Retinal pigment epithelial cell (primary cell): ENCODE measurements at places on chromosomes 6 and 20.

GRCh38 chr6:1244941-1245340, 67.0 kb upstream of the FOXQ1 start:
- peak; percentile 59 for DNase-seq

DNA sequence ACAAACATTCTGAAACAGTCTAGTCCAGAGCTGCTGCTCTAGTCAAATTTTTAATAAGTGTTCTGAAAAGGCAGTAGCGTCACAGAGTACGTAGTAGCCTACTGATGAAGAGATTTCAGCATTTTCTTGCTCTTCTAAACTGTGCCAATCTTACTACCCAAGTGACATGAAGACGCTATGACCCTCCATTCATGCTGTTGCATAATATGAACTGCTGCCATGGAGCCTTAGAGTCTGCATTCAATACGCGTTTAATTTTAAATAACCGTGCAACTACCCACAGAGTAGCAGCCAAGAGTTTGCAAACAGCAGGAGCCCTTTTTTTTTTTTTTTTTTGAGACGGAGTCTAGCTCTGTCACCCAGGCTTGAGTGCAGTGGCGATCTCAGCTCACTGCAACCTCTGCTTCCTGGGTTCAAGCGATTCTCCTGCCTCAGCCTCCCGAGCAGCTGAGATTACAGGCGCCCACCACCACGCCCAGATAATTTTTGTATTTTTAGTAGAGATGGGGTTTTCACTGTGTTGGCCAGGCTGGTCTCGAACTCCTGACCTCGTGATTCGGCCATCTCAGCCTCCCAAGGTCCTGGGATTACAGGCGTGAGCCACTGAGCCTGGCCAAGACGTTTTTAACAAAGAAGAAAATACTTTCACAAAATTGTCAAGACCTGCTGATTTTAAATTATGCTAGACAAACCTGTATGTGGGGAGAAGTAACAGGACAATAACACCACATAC, 44.3 kb downstream of the EZR start:
- DNase-seq, result no peak

GRCh38 chr6:108896111-108896661, 48.0 kb downstream of the ARMC2 start:
- DNase-seq, result peak; percentile 71

- DNase-seq, result no peak
Observed at GRCh38 chr20:48787861-48788375, 39.9 kb downstream of the PREX1 start.

DNA sequence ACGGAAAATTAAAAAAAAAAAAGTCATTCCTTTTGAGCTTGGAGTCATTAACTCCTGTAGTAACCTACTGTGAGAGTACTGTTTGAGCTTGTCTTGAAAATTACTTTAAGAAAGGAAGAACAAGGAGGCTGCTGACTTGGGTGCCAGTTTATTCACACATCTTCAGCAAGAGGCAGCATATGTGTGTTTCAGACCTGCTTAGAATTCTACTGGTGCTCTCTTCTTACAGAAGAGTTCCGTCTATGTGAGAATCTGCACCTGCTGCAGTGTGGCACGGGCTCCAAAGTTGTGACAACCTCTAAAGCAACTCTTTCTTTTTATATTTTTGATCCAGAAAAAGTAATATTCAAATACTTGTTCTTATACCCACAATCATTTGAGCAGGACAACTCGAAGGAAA, 117.4 kb upstream of the SOX4 start:
- no peak for DNase-seq

DNA sequence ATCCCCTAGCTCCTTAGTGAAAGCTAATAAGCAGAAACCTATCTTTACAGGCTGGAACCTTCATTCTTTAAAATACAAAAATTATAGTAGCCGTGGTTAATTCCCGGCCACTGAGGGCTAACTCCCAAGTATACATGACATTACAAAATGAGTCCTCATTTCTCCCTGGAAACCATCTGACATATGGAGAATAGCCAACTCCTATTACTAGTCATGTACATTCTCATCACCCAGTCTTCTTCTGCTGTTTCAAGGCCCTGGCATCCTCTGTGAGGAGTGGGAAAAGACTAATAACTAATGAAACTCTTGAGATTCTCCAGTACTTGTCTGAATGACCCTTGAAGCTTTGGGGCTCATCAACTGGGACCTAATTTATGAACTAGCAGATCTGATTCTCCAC, 30.2 kb downstream of the CSNK2A1 start:
- no peak for DNase-seq

- no peak for DNase-seq
Observed at GRCh38 chr6:37731371-37731770, 33.7 kb upstream of the MDGA1 start.

DNA sequence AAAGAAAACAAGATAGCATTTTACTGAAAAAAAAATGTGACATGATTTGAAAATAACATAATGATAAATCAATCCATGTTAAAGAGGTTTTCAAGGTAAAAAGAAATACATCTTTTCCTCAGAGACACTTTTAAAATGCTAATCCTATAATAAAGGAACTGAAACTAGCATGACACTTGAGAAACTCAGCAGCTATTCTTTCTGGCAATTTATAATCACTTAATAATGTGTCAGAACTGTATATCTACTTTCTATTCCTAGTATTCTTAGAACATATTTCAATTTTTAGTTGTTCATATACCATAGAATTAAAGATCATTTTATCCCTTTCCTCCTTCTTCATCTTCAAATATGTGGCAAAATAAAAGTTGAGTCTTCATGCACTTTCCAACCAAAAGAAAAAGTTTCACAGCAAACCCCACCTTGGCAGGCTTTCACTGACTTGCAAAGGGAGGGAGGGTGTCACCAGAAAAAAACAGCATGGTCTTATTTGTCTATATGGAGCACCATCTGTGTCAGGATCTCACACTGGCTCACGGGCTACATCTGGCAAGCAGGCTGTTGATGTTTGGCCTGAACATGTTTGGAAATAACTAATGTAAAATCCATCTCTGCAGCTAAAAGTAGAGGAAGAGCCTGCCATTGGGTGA, 48.5 kb downstream of the FHL5 start:
- DNase-seq, result no peak

GRCh38 chr6:87391334-87391733, 16.4 kb upstream of the CFAP206 start:
- DNase-seq, result no peak

DNA sequence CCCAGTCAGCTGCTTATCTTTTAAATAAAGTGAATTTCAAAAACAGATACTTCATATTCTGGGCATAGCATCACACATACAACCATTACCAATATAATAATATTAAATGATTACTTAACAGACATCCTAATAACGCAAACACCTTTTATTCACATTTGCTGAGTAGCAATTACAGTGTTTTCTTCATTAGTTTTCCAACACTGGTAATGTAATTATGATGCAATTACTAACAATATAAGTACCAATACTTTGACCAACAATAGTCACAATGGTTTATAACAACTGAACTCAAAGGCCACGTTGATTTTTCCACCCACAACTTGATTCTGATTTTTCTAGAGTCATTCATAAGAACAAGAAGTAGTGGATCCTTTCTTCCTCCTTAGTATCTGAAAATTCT, 104.1 kb downstream of the MYB start:
- no peak for DNase-seq

DNA sequence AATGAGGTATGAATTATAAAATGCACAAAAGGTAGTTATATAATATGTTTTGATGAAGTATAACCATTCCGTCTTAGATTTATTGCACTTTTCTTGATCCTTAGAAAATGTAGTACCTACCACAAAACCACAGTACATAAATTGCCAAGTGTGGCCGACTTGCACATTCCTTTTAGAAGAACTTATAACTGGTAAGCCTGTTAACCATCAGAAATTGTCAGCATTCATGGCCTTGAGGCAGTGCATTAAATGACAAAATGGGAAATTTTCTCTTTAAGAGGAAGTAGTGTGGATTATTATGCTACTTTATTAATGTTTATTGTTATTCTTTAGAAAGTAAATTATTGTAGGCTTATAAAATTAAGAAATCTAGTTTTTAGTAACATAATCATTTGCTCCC, 29.6 kb downstream of the TAB2 start:
- no peak for DNase-seq

GRCh38 chr6:168179702-168180382, 100.8 kb upstream of the FRMD1 start:
- DNase-seq, result no peak

DNA sequence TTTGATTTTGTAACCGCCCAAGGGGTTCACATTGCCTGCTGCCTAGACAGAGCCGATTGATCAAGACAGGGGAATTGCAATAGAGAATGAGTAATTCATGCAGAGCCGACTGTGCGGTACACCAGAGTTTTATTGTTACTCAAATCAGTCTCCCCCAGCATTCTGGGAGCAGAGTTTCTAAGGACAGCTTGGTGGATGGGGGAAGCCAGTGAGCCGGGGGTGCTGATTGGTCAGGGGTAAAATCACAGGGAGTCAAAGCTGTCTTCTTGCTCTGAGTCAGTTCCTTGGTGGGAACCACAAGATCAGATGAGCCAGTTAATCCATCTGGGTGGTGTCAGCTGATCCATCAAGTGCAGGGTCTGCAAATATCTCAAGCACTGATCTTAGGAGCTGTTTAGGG, 60.0 kb upstream of the EZR start:
- peak; percentile 98 for DNase-seq

GRCh38 chr6:14353281-14353680, 235.7 kb downstream of the CD83 start:
- DNase-seq, result no peak

DNA sequence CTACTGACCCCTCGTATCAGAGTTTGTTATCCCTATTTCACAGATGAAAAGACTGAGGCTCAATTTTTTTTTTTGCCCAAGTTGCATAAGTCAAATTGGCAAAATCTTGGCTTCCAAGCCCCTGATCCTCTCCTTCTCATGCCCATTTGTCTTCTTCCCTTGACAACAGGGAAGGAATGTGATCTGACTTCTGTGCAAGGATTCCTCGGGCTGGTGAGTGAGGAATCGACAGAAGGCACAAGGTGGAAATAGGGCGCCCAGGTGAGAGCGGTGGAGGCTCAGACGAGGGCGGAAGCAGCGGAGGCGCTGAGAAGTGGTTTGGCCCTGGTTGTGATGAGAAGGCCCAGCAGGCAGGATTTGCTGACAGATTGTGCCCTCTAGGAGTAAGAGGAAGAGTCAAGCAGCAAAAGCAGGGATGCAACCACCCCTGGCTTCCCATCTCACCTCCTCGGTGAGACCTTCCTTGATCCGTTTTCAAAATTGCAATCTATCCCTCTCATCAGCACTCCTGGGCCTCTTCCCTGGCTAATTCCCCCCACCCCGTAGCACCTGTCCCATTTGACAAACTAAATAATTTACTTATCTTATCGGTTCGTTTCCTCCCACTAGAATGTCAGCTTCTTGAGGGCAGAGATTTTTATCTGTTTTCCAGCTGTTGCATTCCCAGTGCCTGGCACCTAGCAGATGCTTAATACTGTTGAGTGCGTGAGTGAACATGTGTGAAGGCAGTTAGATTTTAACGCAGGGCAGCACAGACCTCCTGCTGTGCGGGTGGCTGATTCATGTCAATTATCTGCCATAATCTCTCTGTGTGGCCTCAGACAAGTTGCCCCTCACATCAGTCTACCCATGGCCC, 3.7 kb upstream of the SIRPA start:
- DNase-seq, result no peak

- DNase-seq, result no peak
Observed at GRCh38 chr6:148240461-148240840, 102.2 kb upstream of the SASH1 start.
